Muscle of arm (tissue), 14 donors: ENCODE measurements at places on chromosomes 11 and 22.

GRCh38 chr22:27385261-27385998 lies 416.1 kb downstream of the MN1 start:
- DNase-seq, result no peak

DNA sequence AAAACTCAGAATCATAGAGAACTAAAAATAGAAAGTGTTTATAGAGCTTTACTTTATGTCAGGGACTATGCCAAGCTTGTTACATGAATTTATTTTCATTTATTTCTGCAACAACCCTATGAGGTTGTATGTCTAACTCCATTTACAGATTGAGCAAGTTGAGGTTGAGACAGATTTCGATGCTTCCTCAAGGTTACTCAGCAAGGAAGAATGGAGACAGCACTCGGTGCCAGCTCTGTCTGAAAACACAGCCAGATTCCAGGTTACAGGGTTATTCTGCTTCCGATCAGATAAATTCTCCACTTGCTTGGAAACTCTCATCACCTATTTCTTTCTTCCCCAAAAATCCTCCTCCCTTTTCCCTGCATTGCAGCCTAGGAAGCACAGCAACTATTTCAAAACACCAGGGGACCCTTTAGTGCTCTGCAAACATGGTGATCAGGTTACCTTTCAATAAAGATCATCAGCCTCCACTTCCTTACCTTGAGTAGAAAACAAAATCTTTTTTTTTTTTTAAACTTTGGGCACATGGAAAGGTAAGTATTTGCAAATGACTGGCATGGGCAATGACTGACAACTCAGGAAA lies 7.0 kb downstream of the MMP3 start:
- no peak for DNase-seq

- DNase-seq, result no peak
These were observed 17.3 kb downstream of the RNH1 start for GRCh38 chr11:489610-490185.

DNA sequence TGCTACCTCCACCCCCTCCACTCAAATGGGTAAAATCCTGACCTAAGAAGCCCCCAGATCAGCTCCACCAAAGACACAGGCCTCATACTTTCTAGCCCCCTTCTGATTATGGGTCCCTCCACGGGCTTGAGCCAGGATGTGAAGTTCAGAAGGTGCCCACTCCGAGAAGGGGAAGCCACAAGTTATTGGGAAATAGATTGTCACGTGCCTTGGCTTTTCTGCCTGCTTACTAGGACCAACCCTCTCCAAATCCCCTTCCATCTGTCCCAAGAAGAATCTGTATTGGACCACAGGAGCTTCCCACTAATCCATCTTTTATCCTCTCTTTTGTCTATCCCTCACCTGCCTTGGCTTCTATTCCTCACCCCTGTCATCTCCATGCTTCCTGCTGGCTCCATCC lies 3.0 kb upstream of the NRGN start:
- no peak for DNase-seq

GRCh38 chr22:23910496-23911190 lies 16.5 kb downstream of the MIF start:
- DNase-seq, result no peak

DNA sequence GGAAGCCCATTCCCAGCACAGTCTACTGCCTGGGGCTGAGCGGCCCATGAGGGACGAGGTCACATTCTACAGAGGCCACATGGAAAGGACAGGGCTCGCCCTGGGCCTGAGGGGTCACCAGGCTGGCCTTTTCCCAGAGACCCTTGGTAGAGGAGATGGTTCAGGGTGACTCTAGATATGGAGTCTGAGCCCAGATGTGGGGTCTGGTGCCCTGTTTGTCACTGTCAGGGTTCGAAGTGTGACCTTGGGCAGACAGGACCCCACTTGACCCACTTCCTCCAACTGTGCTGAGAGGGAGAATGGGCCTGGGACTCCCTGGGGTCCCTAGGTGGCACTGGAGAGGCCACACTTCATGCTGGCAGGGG lies 81.0 kb downstream of the MYEOV start:
- DNase-seq, result no peak

GRCh38 chr11:47964546-47964945 lies 15.8 kb upstream of the PTPRJ start:
- no peak for DNase-seq

GRCh38 chr22:35819421-35819820 lies 101.7 kb downstream of the APOL5 start:
- no peak for DNase-seq

- DNase-seq, result no peak
These were observed 43.4 kb downstream of the MCM5 start for GRCh38 chr22:35443338-35443737.

- no peak for DNase-seq
These were observed 463.3 kb downstream of the SOX6 start for GRCh38 chr11:15893080-15893492.

GRCh38 chr11:27183672-27184457 lies 143.2 kb downstream of the BBOX1 start:
- peak; percentile 72 for DNase-seq

- no peak for DNase-seq
These were observed 6.0 kb upstream of the OMP start for GRCh38 chr11:77096591-77097019.

DNA sequence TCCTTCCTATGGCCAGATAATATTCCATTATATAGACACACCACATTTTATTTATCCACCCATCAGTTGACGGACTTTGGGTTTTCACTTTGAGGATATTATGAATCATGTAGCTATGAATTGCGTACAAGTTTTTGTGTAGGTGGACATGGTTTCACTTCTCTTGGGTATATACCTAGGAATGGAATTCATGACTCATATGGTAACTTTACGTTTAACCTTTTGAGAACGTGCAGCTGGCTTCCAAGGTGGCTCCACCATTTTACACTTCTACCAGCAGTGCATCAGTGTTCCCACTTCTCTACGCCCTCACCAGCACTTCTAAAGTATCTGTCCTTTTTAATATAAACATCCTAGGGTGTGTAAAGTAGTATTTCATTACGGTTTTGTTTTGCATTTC lies 112.0 kb downstream of the PLEKHA7 start:
- no peak for DNase-seq

DNA sequence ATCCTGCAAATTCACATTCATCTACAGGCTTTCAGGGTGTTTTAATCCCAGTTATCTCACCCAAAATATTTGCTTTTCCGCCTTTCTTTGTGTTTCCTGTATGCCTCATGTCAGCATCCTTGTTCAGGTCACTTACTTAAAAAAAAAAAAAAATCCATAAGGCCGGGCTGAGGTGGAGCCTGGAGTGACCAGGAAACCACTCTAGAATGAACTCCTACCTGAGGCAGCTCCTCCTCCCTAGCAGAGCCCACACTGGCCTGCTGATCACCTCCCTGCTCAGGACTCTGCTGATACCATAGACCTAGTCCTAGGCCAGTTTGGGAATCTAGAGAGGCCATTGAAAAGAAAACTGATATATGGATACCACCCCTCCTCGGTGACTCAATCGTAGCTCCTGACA lies 8.7 kb upstream of the DGAT2 start:
- no peak for DNase-seq

DNA sequence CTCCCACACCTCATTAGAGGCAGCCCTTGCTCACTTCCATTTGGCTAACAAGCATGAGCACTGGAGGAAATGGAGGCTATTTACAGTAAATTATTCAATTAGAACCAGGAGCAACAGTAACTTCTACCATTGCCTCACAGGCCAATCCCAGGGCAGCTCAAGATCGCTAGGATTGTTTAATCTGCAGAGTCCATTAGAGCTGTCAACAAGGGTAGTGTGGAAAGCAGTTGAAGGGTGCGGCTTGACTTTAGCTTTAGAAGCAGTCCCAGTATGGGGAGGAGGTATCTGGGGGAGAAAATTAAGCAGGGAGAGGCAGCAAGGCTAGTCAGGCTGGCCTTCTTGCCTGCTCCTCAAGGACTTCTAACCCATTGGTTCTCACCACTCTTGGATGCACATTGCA lies 38.3 kb upstream of the CYP2R1 start:
- no peak for DNase-seq

GRCh38 chr22:37473437-37473946 lies 12.7 kb downstream of the MFNG start:
- DNase-seq, result no peak

DNA sequence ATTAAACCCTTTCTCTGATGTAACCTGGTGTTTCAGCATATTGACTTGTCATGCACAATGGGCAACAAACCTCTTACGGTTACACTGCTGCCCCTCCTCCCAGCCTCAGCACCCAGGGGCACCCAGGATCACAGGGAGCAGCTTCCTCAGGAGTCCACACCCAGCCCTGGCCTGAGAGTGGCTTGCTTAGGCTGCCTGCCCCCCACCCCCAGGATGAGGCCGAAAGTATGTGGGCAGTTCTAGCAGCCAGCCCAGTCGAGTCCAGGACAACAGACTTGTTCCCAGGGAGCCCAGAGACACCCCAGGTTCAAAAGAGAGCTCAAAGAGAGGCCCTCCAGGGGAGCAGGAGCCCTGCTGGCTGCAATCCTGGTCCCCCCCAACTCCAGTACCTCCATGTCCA lies 108.1 kb upstream of the THY1 start:
- DNase-seq, result no peak
